H7 (cell line): ENCODE measurements at places on chromosomes 3 and 15.

GRCh38 chr3:83928391-83928790, 1030.4 kb upstream of the CADM2 start:
- DNase-seq: no peak

GRCh38 chr3:195451373-195452015, 8.7 kb upstream of the ACAP2 start:
- peak; percentile 24 for DNase-seq

DNA sequence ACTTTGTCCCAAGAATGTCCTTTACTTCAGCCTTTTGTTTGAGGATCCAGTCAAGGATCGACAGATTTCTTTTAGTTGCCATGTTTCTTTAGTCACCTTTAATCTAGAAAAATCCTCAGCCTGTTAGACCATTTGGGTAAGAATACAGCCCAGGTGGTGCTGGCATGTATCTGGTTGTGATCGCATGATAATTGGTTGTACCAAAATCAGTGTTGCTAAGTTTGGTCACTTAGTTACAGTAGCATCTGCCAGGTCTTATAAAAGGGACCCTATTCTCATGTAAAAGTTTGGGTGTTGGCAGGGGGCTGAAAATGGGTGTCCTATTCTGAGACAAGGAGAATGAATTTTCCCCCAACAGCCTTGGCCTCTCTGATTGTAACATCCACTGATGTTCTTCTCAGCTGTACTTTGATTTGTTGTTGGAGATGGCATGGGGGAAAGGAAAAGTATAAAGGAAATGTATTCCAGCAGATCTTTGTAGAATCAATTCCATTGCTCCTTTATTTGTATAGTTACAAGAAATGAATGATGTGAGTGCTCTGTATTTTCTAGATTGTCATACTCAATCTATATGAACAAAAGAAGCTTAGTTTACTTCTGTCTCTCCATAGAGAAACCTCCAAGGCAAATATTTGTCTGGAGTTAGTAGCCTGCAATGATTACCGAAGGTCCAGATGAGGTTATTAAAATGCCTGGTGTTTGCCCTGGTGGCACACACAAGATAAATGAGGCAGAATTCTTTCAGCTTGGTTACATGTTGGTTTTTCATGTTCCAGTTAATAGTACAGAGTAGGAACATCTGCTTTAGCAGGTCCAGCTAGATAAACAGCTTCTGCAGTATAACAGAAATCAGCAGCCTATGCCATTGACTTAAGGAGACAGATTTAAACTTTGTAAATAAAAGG, 65.7 kb downstream of the CMTM8 start:
- no peak for DNase-seq

- no peak for DNase-seq
Measured at GRCh38 chr3:18660059-18660458, 234.9 kb upstream of the SATB1 start.

- DNase-seq: no peak
Measured at GRCh38 chr3:139203752-139204151, 140.1 kb upstream of the MRPS22 start.

DNA sequence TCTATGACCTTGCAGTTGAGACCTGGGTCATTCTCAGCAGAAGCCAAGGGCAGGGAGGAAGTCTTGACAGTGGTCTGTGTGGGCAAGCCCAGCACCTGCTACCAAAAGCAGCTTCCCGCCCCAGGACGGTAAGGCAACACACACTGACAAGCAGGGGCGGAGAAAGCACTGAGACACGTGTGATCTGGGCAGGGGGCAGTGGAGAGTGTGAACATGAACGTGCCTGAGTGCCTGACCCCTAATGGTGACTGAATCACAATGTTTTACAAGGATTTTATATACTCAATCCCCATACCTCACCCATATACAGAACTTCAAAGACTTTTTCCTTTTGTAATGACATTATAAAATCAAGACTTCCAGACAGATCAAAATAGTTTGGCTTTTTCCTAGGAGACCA, 35.2 kb downstream of the ANP32A start:
- DNase-seq: no peak
